ENCODE measurements at places on chromosomes 2 and 18. TPM values are rescaled to one million over a fixed set of nuclear protein-coding genes. Genes with fewer than 3 reads are reported as not detected.

REG3A gene
- total RNA-seq: not detected

LRRTM1 gene
- total RNA-seq: not detected

DIPK1C gene
- not detected for total RNA-seq

CKAP2L gene
- total RNA-seq: 21.2 TPM

SLC30A3 gene
- total RNA-seq: 2.1 TPM

TMEM37 gene
- not detected for total RNA-seq

DNA sequence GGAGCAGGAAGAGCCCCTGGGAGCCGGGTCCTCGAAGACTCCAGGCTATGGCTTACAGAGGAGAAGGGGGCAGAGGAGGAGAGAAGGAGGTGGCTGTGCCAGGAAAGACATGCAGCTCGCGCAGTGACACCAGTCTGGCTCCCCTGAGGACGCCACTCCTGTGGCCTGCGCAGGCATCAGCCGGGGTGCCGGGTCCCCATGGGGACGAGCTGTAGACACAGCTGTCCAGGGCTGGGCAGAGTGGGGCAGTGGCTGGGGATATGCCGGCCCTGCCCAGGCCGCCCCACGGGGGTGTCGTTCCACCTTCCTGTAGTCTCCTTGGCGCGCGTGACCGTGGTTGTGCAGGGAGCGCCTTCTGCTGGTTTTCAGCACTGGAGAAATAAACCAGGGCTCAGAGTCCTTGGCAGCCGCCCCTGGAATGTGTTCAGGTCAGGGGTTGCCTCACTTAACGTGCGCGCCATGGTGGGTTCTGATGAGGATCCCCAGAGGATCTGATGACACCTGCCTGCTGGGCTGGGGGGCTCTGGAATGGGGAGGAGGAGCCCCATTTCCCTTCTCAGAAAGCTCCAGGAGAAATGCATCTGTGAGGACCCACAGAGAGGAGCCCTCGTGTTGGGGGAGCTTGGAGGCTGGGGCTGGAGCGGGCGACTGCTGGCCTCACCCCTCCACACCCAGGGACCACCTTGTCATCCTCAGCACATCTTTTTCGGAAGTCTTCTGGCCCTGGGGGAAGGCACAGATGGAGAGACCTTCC lies 26.7 kb downstream of the RAMP1 start:
- DNase-seq: no peak

DNA sequence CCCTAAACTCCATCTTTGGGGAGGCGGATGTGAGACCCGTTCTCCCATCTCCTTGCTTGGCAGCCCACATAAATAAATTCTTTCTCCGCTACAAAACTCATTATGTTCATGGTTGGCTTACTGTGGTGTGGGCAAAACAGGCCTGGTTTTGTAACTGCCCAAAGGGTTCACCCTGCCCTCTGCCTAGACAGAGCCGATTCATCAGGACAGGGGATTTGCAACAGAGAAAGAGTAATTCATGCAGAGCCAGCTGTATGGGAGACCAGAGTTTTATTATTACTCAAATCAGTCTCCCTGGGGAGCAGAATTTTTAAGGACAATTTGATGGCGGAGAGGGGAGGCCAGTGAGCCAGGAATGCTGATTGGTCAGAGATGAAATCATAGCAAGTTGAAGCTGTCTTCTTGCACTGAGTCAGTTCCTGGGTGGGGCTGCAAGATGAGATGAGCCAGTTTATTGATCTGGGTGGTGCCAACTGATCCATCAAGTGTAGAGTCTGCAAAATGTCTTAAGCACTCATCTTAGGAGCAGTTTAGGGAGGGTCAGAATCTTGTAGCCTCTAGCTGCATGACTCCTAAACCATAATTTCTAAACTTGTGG lies 8.4 kb upstream of the RNF125 start:
- no peak for DNase-seq

DNA sequence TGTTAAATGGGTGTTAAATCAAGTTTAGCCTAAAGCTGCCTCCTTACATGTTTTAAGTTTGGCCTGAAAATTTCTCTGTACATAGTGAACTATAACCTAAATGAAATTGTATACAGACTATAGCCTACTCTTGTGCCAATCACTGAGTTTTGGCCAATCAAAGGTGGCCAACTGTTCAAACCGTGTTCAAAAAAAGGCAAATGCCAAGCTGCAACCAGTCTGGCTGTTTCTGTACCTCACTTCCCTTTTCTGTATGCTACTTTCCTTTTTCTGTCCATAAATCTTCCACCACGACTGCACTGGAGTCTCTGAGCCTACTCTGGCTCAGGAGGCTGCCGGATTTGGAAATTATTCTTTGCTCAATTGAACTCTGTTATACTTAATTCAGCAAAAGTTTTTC lies 121.0 kb downstream of the SPOPL start:
- DNase-seq: no peak

- no peak for DNase-seq
Observed at GRCh38 chr2:144242311-144242710, 277.6 kb downstream of the ZEB2 start.

- no peak for DNase-seq
Observed at GRCh38 chr2:10535703-10536102, 87.6 kb upstream of the ODC1 start.

DNA sequence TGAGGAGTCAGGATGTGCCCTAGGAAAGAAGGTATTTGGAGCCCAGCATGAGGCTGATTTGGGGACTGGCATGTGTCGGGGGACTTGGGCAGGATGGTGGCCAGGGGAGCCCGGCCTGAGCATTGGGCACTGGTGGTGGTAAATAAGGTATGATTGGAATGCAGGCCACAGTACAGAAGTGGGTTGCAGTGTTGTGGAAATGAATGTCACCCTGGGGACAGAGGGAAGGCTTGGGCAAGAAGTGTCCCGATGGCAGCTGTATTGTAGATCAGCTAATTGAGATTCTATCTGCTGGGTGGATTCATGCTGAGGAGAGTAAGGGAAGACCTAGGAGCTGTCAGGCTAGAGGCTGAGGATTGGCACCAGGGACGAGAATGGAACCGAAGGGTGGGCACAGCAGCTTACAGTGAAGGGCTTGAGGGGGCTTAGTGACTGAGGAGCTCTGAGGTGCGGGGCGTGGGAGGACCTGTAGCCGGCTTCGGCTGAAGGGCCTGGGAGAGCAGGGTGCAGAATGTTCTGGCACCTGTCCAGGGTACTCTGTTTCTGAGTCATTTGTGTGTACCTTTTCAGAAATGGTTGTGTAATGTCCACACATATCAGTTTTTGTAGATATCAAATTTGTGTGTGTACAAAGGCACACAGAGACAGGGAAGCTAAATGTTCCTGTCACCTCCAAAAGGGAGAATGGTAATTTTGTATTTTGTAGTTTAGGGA lies 170.2 kb downstream of the PRKCE start:
- no peak for DNase-seq

DNA sequence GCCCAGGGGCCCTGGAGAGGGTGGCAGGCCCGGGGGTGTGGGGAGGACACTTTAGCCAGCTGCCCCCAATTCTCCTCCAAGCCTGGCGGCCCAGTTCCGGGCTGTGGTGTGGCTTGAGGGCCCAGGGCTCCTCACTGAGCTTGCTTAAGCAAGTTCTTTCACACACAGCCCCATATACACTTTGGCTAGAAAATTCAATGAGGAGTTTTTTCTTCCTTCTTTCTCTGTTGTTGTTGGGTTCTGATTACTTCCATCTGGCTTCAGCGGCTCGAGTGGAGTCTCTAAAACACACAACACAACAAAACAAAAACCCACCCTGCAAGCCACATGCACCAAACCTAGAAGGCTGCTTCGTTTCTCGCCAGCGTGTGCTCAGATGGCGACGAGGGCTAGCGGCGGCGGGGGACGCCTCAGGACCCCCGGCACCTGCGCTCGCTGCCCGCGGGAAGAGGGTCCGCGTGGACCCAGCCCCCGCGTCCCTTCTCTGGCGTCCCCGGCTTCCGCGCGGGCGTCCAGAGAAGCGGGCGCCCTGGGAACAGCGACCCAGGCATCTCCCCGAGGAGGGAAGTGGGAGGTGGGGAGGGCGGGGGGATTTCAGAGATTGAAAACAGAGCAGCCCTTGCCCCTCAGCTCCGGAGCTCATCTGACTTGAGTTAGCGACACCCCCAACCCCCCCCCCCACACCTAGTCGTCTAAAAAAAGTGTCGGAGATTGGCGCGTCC lies 577 bp upstream of the GLI2 start:
- DNase-seq: no peak

Data from activated T-helper 1 cell treated with anti-CD3 and anti-CD28 coated beads, Interleukin-12 subunit alpha, Interleukin-12 subunit beta, Interleukin-2, Interleukin-4 antibody, amounts not matched to agents 30 ng/mL and 10 ng/mL and 1 ng/mL, durations not matched to agents 14 hours and 24 hours and 36 hours (primary cell).